Activated CD8-positive, alpha-beta memory T cell treated with anti-CD3 and anti-CD28 coated beads, Interleukin-2, amount 10 ng/mL, durations not matched to agents 7 days and 5 days (primary cell): ENCODE measurements at places on chromosomes 7 and 10.

GRCh38 chr10:51272555-51272954 is 198.3 kb downstream of the PRKG1 start:
- DNase-seq: no peak

DNA sequence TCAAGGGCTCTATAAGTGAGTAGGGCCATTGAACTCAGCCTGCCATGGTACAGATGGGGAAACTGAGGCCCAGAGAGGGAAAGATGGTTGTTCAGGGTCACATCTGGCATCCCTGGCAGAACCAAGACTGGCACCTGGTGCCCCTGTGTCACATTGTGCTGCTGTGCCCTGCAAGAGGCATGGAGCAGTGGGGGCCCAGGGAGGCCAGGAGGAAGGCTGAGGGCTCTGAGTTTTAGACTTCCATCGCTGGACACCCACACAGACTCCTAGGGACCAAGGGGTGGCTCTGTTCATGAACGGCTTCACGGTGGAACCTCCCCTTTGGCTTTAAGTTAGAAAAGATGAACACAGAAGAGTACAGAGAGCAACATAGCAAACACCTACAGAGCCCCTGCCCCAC is 66.7 kb upstream of the AQP1 start:
- no peak for DNase-seq

DNA sequence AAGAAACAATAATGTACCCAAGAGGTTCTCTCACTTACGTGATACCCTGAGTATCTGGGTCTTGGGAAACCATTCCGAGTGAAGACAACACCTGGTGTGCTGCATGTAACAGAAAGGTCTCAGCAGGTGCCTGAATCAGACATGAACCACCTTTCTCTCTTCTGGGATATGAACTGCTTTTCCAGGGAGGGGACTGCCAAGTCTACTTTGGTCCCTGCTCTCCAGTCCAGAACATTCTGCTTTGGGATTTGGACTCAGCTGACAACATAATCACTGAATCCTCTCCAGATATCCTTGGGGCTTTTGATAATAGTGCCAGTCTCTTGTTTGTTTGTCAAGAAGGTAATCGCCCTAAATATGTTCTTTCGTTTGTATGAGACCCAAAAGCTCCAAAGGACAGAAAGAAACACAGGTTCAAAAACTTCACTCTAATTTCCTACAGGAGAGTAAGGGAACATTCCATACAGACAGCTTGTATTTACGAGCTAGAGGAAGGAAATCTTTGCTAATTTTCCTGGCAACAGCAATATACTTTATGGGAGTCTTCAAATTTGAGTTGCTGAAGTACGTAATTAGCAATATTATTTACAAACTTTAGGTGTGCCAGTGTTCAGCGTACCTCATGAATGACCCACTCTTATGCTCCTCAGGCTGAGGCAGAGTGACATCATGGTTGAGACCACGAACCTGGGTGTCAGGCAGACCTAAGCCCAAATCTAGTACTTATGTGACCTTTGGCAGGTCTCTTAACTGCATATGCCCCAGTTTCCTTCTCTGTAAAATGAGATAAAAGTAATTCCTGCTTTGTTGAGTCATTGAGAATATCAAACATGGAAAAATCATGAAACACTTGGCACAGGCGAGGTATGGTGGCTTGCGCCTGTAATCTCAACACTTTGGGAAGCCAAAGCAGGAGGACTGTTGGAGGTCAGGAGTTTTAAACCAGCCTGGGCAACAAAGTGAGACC is 5.4 kb downstream of the ABLIM1 start:
- no peak for DNase-seq

DNA sequence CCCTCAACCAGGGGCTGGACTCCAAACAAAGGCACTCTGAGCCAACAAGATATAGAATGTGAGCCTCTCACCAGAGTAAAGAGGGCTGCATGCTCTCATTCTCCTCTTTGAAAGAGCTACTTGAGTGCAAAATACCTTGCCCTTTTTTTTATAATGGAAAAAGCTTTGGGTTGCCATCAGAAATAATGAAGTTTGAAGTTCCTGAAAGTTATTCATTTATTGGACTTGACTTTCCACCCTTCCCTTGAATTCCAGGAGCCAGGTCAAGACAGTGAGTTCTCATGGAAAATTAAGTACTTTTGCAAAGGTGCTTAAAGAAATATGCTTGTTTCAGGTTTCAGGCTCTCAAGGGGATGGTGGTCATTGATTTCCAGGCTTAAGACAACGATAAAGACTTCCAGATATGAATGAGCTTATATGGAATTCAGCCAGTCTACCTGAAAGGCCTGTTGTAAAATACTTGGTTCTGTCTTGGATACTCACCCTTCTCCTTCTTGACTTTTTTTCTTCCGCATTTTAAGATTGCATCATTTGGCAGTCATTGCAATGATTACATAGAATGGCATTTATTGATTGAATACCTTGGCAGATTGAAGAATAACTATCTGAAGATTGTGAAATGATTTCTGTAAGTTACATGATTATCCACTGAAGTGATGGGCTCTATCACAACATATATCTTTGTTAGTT is 696.4 kb downstream of the INHBA start:
- no peak for DNase-seq

- DNase-seq: no peak
Observed at GRCh38 chr10:100072514-100072913, 9.2 kb downstream of the CPN1 start.

DNA sequence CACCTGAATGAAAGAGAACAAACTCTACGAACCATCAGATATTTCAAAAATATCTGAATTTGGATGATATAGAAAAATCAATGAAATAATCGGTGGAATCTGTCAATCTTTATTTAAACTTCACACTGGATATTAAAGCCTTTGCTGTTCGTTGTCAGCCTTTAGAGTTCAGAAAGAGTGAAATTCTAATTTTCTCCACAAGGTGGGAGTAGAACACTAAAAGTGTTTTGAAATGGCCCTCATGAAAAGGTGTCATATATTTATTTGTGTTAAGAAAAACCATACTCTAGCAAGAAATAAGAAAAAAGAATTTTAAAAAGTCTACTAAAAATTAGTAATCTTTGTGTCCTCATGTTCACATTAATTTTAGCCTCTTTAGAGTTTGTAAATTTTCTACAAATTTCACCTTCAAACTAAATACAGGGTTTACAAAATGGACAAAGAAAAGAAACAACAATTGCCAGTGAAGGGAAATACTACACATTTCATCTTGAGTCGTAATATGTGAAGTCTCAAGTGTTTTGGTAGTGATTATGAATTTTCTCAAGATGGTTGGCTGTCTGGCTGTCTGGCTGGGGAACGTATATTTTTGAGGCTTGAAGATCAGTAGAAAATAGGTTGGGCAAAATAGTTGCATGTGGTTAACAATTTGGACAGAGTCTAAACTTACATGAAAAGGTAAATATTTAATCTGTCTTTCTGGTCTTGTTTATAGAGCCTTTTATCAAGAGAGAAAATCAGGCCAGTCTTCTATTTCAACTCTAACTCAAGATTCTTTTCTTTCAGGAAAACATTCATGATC is 43.7 kb downstream of the DNAJB9 start:
- DNase-seq: no peak

DNA sequence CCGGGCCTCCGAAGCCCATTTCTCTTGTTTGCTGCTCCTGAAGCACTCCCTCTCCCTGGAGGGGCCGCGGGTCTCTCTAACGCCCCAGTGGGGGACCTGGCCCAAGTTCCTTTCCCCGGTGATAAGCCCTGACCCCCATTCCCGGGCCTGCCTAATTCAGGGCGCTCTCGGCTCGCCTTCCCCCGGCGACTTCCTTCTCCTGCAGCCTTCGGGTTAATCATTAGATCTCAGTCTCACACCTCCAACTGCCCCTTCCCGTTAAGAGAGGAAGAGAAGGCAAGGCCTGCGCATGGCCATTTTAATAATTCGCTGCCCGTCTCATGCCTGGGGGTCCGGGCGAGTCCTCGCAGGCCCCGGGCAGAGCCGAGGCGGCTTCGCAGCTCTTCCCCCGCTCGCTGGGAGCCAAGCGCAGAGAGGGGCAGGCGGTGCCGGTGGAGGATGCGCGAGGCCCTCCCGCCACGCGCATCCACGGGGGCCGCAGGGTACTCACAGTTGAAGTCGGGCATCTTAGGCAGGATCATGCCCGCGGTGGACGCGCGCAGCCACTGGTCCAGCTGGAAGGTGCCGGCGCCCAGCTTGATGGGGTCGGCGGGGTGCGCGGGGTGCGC is 1.2 kb downstream of the MNX1 start:
- DNase-seq: no peak

DNA sequence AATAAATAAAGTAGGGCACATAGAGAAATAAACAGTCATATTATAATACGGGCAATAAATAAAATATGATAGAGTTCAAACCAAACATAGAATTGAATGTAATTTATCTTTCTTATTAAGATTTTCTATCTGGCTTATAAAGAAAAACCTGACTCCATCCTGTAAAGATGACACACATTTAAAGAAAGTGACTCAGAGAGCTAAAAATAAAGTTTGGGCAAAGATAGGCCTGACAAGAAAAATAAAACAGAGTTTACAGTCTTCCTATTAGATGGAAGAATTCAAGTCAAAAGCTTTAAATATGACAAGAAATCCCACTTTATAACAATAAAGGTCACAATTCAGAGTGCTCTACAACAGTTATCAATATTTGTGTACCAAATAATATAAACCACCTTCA is 580.6 kb downstream of the PHTF2 start:
- DNase-seq: no peak

GRCh38 chr10:63664341-63664885 is 143.2 kb downstream of the REEP3 start:
- DNase-seq: no peak

DNA sequence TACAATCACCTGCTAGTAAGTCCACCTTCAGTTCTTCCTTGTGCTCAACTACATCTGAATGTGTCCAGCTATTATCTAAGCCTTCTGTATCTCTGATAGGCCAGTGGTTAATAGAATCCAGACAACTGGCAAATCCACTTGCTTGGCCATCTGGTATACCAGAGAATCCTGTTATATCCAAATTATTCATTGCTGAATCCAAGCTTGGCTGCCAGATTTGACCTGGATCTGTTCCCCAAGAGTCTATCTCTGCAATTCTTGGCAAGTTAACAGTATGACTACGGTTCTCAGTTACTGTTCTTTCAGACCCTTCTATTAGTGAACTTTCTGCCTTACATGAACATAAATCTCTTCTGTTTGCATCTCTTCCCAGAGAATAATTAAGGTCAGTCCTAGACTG is 154.6 kb upstream of the TARP start:
- no peak for DNase-seq

DNA sequence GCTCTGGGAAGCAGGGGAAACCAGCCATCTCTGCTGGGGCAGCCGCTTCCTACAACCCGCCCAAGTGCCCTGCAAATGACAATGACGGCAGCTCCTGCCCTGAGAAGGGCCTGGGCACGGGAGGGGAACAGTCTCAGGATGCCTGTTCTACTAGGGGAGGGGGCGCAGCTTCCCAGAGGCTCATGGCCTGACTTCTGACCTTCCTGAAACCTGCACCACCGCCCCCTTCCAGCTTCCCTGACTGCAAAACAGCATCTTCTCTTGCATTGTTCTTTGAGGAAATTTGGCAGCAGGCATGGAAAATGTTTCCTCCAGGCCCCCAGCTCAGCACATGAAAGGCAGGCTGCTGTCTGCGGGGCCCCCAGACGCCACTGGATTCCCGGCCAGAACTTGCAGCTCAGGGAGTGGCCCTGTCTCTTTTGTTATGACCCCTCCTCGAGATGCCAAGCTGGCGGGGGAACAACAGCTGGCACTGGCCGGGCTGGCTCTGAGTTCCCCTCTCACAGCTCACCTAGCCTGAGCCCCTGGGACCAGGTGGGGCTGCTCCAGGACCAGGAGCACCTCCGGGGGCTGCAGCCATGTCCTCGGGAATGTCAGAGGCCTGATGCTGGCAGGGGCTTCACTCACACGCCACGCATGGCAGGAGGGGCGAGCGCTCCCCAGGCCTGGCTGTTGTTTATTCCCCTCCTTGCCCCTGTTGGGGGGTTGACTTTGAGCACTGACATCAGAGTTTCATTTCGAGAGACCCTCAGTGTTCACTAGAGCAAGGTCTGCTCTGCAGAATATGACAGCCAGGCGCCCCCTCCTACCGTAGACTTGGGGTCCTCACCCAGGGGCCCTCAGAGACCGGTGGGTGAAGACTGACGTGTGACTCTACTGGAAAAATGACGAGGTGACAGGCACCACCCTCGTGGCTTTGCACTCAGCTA is 62.7 kb downstream of the CALML3 start:
- DNase-seq: no peak

GRCh38 chr10:115996031-115996430 is 277.0 kb downstream of the GFRA1 start:
- no peak for DNase-seq

- DNase-seq: no peak
Observed at GRCh38 chr7:3087243-3087755, 43.6 kb upstream of the CARD11 start.

- DNase-seq: no peak
Observed at GRCh38 chr7:33986951-33987947, 81.9 kb downstream of the BMPER start.

DNA sequence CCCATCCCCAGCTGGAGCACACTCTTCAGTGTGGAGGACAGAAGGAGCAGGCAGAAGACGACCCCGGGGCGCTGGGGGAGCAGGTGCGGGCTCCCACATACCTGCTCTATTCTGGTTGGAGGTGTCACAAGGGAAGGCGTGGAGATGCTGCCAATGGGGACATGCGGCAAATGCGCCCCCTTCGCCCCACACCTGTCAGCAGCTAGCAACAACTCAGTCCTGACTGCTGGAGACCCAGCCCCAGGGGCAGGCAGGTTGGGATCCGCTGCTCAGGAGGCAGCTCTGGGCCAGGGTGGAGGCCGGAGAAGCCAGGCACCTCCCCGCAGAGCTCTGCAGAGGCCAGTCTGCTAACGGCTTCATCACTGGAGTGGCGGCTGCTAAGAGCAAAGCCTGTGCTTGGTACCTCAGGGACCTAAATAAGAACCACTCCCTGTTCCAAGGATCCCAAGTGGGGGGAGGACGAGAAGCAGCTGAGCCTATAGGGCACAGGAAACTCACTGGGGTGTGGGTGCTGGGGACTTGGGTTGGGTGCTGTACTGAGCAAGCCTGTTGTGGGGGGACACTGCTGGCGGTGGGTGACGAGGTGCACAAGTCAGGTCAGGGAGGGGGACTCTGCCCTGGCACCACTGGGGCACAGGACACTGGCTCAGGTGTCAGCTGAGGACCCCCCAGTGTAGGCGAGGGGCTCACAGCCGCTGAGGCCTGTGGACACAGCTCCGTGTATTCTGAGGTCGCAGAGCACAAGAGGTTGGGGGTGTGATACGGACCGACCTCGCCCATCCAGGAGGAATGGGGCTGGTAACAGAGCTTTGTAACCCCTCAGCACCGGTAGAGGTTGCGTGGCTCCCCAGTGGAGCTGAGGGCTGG is 19.2 kb upstream of the GPR146 start:
- DNase-seq: no peak

GRCh38 chr10:112687647-112688046 is 240.6 kb downstream of the VTI1A start:
- no peak for DNase-seq
